ENCODE measurements at places on chromosomes 4 and X.

- DNase-seq, result no peak
Measured at GRCh38 chr4:152050106-152050505, 289.3 kb upstream of the GATB start.

- DNase-seq, result no peak
Measured at GRCh38 chr4:181161669-181162068, 1081.5 kb upstream of the TENM3 start.

DNA sequence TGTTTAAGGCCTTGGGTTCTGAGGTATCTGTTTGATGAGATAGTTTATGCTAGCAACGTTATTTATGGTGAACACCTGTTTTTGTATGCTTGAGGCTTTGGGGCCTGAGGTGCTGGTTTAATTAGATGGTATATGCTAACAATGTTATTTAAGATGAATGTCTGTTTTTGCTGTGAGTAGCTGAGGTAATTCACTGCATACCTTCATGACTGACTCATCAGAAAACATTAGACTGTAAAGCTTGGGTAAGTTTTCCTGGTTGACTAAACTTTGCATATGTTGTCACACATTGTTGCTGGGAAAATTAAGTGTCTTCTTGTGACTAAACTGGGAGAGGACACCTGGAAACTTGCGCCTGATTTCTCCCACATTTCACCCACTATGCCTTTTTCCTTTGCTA, 1026.6 kb downstream of the RAPGEF2 start:
- DNase-seq, result no peak

DNA sequence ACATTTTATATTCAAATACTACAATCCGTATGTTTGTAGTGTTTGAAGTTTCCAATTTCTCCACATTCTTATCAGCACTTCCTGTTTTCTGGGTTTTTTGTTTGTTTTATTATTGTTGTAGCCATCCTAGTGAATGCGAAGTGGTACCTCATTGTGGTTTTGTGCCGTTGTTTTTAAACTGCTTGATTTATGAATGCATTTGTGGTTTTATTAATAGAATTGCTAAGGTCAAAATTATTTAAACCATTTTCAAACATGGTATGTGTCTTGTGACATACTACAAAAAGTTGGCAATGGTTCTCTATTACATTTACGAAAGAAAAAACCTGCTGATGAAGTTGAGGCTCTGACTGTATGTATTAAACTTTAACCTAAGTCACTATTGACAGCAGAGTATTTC, 780.0 kb upstream of the MAGEB2 start:
- DNase-seq, result no peak

DNA sequence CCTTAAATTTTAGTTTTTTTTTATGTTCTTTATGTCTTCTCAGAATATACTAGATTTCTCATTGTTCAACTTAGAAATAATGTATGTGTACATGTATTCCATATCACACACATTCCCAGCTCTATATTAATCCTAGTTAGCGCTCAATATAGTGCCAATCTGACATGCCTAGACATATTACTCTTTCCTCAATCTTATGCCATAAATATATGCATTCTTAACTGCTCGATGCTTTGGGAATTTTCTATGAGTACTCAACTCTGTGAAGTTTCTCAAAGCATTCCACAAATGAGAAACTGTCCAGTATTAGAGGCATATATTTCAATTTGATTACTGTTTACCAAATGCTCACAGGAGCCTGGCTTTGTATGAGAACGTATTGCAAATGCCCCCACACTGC, 231.2 kb upstream of the VEGFC start:
- no peak for DNase-seq
